ENCODE measurements at places on chromosomes 1 and 21.
A peak's percentile ranks its signal among the peaks of the same experiment; 100 is the strongest.

DNA sequence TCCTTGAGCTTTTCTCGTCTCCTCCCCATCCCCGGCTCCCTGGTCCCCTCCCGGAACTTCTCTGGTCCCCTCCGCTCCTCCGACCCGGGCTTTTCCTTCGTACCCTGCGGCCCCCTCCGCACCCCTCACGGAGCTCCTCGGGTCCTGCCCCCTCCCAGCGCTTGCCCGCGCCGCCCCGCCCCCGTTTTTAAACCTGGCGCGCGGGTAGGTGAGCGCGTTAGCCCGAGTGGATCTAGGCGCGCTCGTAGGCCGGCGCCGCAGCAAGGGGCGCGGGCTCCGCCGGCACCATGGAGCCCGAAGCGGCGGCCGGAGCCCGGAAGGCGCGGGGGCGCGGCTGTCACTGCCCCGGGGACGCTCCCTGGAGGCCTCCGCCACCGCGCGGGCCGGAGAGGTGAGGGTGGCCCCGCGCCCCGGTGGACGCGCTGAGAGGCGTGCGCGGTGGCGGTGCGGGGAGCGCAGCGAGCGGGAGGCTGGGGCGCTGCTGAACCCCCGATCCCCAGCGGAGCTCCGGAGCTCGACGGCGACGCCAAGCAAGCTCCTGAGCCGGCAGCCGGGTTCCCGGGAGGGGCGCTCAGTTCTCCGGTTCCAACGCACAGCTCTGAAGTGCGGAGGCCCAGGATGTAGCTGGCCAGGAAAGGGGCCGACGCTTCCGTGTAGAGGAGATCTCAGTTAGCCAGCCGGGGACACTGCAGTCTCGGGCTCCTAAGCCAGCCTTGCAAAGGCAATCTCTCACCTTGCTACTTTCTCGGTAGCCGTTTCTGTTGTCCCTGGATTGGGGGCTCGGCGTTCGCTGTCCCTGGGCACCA is at the start of gene RIPPLY3:
TSS of gene RIPPLY3 (plus strand) at position 217 of the 806 bp plus-strand sequence. CDS start at position 288, 71 bp downstream.
- H3K4me3 ChIP-seq, result peak within 1 kb of the TSS; percentile 46
- H3K27ac ChIP-seq, result peak within 1 kb of the TSS; percentile 0
- H3K27me3 ChIP-seq, result no peaks in the 10 kb centered on the region
- DNase-seq, result no peak

DNA sequence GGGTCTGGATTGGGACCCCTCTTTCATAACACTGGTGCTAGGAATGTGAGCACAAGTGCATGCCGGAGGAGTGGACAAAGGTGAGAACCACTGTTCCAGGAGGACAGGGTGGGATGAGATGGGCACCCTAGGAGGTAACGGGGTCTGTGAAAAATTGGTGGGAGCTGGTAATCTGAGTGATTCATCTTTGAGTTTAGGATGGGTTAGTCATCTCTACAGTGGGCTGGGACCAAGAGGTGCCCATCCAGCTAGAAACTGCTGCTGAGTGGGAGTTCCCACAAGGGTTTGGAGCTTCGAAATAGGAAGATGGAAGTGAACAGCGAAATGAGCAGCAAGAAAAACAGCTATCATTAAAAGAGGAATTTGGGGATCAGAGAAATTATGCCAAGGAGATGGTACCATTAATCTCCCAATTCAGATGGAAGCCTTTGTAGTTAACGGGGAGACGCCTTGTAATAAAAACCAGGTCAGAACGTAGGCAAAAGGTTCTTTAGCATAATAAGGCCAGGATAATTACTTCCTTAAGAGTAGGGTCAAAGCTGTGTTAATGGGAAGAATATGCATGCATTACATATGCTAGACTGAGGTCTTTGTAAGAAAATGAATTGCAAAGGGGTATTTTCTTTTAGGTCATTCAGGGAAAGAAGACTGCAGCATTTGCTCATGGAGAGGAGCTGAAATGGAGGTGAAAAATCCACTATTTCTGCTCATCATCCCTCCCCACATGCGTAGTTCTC is 55.5 kb downstream of the OLFML3 start:
- no peak overlapping the region for H3K4me3 ChIP-seq
- no peak overlapping the region for H3K27ac ChIP-seq
- no peak for DNase-seq
- H3K27me3 ChIP-seq, result no peaks in the 10 kb centered on the region
- no peaks in the 10 kb centered on the region for H3K36me3 ChIP-seq

- H3K27me3 ChIP-seq, result no peaks in the 10 kb centered on the region
- DNase-seq, result no peak
- no peak overlapping the region for H3K27ac ChIP-seq
These were observed 8.9 kb upstream of the RBM34 start for GRCh38 chr1:235169986-235170385.

DNA sequence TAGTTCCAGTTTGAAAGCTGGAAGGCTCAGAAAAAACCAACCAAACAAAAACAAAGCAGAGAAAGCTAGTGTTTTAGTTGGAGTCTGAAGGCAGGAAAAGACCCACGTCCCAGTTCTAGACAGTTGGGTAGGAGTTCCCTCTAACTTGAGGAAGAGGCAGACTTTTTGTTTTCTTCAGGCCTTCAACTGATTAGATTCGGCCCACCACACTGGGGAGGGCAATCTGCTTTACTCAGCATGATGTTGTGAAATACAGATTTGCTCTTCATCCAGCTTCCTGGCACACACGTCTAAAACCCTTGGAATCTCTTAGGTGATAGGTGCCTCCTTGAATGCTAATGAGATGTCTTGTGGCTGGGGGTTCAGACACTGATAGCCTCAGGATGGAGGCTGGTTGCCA is 49.1 kb upstream of the CSF3R start:
- no peaks in the 10 kb centered on the region for H3K36me3 ChIP-seq
- no peak overlapping the region for H3K4me3 ChIP-seq
- H3K4me1 ChIP-seq, result no peaks in the 10 kb centered on the region
- DNase-seq, result no peak
- no peak overlapping the region for H3K27ac ChIP-seq

Data from upper lobe of left lung (tissue), 6 donors.